ENCODE measurements at places on chromosomes 12 and 14.

DNA sequence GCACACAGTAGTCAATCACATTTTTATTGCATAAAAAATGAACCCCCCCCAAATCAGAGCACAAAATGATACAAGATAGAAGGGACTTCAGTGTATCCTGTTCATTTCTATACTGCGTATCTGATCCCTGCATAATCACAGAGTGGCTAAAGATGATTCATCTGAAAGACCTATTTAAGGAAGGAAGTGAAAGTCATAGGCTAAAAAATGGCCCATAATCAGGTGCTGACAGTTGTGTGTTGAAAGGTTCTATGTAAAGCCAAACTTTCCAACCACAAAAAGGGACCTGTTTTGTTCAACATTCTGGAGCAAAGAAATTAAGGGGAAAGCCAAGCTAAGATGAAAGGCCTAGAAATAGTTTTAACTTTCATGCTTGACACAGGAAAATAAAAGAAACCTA lies 147.8 kb upstream of the ATP2B1 start:
- DNase-seq: no peak

- no peak for DNase-seq
These were observed 210.5 kb downstream of the SNAPC1 start for GRCh38 chr14:61972711-61973110.

GRCh38 chr12:102735104-102735503 lies 181.9 kb downstream of the PAH start:
- no peak for DNase-seq

- DNase-seq: no peak
These were observed 37.5 kb downstream of the RPGRIP1 start for GRCh38 chr14:21317398-21317797.

DNA sequence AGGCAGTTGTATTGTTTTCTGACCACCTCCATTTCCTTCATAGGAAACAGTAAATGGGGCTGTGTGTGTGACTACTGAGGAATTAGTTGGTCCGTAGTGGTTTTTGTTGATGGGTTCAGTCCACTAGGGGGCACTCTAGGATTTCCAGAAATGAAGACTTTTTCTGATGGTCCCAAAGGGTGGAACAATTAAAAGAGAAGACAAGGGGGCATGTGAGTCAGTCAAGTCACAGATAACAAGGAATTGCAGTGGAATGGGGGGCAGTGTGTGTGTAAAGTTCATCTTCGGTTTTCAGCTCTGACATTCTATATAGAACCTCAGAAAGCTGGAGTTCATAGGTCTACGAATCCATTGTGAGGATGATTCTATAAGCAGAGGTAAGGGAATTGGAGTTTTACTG lies 186.6 kb upstream of the OR4E1 start:
- DNase-seq: no peak

- DNase-seq: no peak
These were observed 426.5 kb downstream of the MED13L start for GRCh38 chr12:115850957-115851356.

All from breast epithelium (tissue), 4 donors.